NCI-H748 treated with DMSO at 0.1 percent for 48 hours (cell line): ENCODE measurements at places on chromosomes 1 and 21.

GRCh38 chr1:41430069-41430468 lies 54.4 kb downstream of the EDN2 start:
- no peak for DNase-seq

DNA sequence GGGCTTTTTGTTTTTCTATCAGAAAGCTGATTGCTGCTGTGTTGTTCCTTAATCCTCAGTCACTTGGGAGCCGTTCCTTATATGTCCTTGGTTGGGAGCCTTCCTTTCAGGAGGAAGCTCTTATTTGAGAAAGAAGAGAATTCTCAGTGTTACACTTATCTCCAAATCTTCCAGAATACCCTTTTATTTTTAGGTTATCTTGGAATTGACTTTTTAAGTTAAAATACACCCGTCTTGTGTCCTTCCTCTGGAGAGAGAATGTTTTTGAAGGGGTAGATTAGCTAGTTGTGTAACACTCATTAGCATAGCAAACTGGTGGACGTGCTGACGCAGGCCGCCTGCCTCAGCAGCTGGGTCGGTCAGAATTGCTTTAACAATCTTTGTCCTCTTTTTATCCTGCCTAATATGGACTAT lies 42.1 kb downstream of the LRRC8B start:
- no peak for DNase-seq

GRCh38 chr1:203084588-203085527 lies 954 bp downstream of the MYOG start:
- DNase-seq: no peak

GRCh38 chr21:40372506-40372905 lies 474.5 kb downstream of the DSCAM start:
- DNase-seq: no peak

DNA sequence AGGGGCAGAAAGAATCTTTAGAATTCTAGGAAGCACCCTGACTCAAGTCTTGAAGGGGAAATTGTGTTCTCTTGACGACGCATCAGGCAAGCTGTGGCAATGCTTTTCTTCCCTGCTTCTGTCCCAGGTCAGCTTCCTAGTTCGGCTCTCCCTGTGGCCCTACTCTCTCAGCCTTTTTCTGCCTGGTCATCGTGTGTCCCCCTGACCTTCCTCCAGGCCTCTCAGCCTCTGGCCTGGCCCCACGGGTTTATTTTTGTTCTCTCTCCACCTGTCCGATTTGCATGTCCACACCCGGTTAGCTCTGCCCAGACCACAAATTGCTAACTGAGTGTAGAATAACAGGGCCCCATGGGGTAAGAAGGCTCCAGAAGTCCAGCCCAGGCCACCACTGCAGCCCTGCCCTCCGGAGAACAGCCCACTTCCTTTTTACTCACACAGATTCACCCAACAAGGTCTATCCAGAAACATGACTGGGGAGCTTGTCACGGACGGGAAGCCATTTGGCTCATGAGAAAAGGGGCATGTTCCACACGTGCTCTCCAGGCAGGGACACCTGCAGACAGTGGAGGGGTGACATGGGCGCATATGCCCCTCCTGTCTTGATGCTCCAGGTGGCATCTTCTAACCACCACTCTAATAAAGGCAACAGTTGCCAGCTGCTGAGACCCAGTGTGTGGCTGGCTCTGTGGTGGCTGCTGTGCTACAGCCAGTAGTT lies 9.8 kb downstream of the KCNN3 start:
- DNase-seq: no peak

DNA sequence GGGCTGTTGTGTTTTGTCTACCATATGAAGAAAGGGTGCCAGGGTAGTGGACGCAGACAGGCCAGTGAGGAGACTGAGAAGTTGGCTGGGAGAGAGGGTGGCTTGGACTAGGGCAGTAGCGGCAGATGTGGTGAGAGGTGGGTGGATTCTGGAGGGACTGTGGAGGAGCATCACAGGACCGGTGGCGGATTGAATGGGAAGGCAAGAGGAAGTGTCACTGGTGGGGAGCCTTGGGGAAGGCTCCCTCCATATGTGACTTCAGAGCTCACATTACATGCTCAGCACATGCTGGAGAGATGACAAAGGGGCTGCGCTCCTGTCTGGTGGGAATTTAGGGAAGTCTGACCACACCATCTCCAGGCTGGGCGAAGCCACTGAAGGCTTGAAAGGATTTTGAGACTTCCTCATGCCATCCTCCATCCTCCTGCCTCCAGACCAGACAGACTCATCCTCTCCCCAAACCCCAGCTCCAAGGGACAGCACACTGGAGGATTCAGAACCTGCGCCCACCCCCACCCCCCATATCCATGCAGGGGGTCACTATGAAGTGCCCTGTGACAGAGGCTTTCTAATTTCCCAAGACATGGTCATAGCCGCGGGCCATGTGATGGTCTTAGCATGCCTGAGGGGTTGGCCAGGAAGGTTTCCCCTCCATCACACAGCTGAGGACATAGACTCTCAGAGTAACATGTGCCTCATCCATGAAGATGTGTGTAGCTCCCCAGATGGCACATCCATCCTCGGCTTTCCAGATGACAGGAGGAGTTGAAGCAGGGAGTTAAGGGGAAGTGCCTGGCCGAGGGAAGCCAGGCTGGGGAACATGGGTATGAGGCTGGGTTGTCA lies 138.8 kb upstream of the WNT4 start:
- DNase-seq: no peak

DNA sequence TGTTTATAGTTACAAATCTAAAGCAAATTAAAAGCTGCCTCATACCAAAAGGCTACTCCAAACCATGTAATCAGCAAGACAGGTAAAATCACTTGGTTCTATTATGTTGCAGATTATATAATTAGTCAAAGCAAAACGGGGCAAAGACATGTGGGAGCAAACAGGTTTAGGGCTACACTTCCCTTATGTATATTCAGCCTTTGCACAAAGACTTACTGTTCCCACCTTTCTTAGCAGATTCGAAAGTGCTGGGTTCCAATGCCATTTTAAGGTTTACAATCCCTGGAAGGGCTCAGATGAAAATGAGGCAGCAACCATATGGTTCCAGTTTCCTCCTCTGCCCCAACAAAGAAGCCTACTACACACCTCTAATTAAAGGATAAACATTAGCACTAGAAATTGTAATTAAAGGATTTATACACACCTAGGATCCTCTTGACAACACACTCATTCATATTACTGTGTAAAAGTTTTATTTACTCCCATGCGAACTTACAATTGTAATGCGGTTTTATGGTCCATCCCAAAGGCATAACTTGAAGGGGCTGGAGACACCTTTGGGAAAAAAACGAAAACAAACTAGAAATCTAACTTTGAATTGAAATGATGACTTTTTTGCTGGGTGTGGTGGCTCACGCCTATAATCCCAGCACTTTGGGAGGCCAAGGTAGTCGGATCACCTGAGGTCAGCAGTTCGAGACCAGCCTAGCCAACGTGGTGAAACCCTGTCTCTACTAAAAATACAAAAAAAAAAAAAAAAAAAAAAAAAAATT lies 117.3 kb upstream of the PKN2 start:
- DNase-seq: no peak

GRCh38 chr1:89081005-89081404 lies 16.0 kb upstream of the GBP1 start:
- DNase-seq: no peak

GRCh38 chr1:27647328-27647727 lies 12.3 kb upstream of the FGR start:
- no peak for DNase-seq

GRCh38 chr1:48089356-48089891 lies 92.2 kb upstream of the TRABD2B start:
- DNase-seq: no peak

GRCh38 chr21:45857761-45858160 lies 123.8 kb upstream of the COL6A1 start:
- DNase-seq: no peak

DNA sequence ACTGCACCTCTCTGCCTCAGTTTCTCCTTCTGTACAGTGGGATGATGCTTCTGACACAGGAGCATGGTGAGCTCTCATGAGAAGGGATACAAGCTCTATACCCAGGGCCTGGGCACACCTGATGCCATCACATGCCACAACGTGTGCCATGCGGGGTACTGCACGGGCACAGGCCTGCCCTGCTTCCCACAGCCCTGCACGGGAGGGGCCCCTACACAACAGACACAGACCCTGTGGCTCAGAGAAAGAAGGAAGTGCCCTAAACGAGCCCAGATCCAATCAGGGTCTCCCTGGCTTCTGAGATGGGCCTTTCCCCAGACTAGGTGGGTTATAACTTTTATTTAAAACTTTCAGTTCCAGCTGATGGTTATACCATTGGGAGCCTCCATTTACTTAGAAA lies 24.6 kb downstream of the C2CD2 start:
- no peak for DNase-seq

- no peak for DNase-seq
These were observed 3.9 kb upstream of the FLG start for GRCh38 chr1:152328801-152329391.

GRCh38 chr1:183734543-183735036 lies 70.3 kb upstream of the RGL1 start:
- DNase-seq: no peak

- no peak for DNase-seq
These were observed 101.1 kb downstream of the ZP4 start for GRCh38 chr1:237789619-237790018.

- DNase-seq: no peak
These were observed 158.5 kb downstream of the NFIA start for GRCh38 chr1:61240878-61241277.

DNA sequence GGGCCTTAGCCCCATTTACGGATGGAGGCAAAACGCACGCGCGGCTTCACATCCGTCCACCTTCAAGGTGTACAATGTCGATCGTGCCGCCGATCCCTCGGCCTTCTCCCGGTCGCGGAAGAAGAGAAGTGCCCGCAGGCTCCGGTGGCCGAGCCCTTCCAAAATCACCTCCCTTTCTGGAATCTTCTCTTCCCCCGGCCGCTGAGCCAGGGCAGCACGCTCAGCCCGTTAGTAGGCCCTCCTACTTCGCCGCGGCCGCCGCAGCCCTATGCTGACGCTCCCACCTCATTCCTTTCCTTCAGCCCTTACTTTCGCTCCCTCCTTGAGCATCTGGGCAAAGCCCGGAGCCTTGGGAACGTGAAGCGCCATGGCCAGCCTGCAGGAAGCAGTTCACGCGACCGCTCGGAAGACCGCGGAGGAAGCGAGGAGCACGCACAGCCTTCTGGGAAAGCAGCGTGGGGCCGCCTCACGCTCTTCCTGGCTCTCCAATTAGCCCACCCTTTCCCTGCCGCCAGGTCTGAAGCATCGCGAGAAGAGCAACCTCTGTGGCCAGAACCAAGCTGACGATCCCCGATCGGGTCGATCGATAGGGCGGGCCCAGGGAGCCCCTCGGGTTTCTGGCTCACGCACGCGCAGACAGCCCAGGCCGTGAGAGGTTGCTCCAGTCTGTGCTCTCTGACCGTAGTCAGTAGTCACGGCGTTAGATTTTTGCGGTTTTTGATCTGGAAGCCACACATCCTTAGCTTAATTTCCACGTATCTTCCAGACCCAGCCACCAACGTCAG lies at the start of gene CCT8:
Gene CCT8 (minus strand): TSS at position 427 of the 785 bp plus-strand sequence. CDS start 58 bp downstream, at position 369.
- peak; percentile 93 for DNase-seq

GRCh38 chr1:39294531-39294930 lies 90.0 kb downstream of the MACF1 start:
- no peak for DNase-seq

DNA sequence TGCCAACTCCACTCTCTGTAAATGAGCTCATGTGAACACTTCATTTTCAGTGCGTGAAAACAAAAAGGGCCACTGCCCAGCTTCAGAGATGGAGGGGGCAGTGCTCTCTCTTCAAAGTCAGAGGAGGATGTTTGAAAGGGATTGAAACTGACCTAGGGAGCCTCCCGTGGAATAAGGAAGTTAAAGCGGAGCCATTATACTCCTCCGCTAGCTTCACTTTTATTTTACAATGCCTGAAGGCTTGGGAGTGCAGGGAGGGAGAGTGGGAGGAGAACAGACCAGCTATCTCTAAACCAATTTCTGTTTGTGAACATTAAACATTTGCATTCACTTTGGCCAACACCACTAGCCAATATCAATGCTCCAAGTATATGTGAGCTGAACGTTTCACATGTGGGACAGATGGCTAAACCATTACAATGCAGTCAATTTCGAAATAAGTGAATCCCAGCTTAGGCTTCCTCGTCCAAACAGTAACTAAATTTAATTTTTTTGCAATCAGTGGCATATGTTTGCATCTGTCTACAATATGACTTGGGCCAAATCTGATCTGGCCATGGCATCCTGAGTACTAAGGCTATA lies 126.9 kb downstream of the ESRRG start:
- DNase-seq: no peak

GRCh38 chr21:36955783-36956182 lies 10.7 kb downstream of the HLCS start:
- no peak for DNase-seq

- DNase-seq: no peak
These were observed 698.6 kb upstream of the B3GALT2 start for GRCh38 chr1:193884848-193885558.

GRCh38 chr1:221698579-221699349 lies 43.1 kb downstream of the DUSP10 start:
- DNase-seq: no peak

- peak; percentile 15 for DNase-seq
These were observed 2.9 kb upstream of the CD46 start for GRCh38 chr1:207748737-207749528.

DNA sequence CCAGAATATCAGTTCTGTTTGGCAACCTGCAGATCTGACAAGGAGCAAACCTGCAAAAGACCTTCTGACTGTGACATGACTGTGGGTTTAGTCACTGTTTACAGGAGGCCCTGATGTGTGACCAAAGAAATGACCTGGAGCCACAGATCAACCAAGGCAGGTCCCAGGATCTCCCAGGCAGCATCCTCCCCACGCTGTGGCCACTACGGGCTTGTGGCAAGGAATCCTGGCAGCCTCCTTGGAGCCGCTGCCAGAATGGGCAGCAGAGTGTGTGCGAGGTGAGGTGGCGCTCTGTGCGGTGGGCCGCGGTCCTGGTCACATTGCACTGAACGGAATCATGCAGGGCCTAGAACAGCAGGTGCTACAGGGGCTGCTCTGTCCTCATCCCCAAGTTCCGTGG lies 15.9 kb downstream of the MCM3AP start:
- no peak for DNase-seq

- no peak for DNase-seq
These were observed 488.7 kb downstream of the PTBP2 start for GRCh38 chr1:97210307-97210706.

DNA sequence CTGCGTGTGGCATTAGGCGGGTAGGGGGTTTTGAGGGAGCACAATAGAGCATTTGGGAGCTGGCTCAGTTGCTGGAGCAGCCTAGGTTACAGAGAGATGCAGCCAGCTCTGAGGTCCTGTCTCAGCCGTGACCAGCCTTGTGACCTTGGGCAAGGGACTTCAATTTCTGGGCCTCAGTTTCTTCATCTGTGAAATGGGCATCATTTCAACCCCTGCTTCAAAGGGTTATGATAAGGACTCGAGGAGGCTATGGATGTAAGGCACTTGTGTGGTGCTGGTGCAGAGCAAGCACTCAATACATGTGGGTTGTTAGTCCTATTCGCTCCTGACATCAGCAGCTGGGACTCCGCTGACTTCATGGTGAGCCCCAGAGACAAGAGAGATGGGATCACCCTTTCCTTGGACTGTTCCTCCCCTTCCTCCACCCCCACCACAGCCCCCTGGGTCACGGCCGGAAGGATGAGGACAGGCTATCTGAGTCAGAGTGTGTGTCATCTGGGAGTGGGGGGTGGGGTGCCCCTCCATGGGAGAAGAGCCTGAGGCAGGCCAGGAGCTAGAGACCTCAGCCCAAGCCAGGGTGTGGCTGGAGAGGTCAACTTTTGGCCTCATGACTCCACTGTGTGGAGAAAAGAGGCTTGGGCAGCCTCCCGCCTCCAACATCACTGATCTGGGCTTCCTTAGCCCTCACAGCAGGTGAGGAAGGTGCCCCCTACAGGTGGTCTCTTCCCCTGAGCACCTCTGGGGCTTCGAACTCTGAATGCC lies 71.4 kb upstream of the ZBTB40 start:
- no peak for DNase-seq

GRCh38 chr1:168717906-168718891 lies 10.8 kb downstream of the DPT start:
- DNase-seq: no peak
